ENCODE measurements at places on chromosomes 4 and X. TPM values are rescaled to one million over a fixed set of nuclear protein-coding genes. Genes with fewer than 3 reads are reported as not detected.

FGFBP2 gene
- total RNA-seq = not detected

TLR10 gene
- total RNA-seq = not detected

PPBP gene
- not detected for total RNA-seq

SOWAHD gene
- not detected for total RNA-seq

AMBN gene
- total RNA-seq = not detected

ADH4 gene
- total RNA-seq = not detected

PPP1R2C gene
- total RNA-seq = not detected

AKAP14 gene
- total RNA-seq = not detected
